ENCODE measurements at places on chromosomes 6 and 20.

GRCh38 chr20:36574366-36575135 lies 1.2 kb downstream of the TGIF2 start:
- DNase-seq = peak; percentile 63

- peak; percentile 34 for DNase-seq
Observed at GRCh38 chr6:13668291-13668928, 43.2 kb downstream of the RANBP9 start.

- DNase-seq = peak; percentile 80
Observed at GRCh38 chr6:117616391-117617209, 14.3 kb upstream of the GOPC start.

GRCh38 chr6:6697620-6698019 lies 109.1 kb downstream of the LY86 start:
- no peak for DNase-seq

DNA sequence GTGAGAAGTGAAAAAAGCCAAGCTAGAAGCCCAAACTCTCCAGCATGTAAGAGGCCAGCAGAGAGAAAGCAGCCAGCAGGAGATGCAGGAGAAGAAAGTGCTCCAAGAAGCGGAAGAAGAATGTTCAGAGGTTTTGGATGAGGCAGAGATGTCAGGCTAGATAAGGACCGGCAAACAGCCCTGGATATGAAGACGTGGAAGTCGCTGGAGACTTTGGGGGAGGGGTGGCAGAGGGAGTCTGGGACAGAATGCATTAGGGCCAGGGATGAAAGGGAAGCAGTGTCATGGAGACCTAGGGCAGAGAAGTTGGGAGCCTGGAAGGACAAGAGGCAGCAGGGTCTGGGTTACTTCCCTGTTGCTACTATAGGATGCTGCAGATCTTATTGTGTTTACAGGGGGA lies 5.3 kb upstream of the SCUBE3 start:
- DNase-seq = no peak

- DNase-seq = no peak
Observed at GRCh38 chr6:165013701-165014100, 295.7 kb downstream of the C6orf118 start.

GRCh38 chr6:33797626-33798342 lies 6.0 kb downstream of the MLN start:
- DNase-seq = no peak

DNA sequence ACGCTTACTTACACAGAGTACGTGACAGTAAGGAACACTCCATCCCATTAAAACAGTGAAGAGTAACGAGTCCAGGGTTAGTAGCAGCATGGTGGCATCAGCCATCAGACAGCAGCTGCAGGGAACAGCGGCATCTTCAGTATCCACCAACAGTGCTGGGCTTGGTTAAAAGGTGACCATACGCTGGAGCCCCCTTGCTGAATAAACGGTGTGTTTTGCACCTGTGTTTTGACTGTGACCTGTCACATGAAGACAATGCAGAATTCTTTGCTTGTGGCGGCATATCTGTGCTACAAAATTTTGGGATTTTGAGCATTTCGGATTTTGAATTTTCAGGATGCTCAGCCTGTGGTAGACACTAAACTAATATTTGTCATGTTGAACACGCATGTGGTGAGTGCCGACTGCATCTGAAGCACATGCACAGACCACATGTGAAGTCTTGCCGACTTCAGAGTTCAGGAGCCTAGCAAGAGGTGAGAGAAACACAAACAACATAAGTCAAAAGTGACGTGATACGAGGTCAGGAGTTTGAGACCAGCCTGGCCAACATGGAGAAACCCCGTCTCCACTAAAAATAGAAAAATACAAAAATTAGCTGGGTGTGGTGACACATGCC lies 69.3 kb upstream of the FRMD1 start:
- DNase-seq = no peak

DNA sequence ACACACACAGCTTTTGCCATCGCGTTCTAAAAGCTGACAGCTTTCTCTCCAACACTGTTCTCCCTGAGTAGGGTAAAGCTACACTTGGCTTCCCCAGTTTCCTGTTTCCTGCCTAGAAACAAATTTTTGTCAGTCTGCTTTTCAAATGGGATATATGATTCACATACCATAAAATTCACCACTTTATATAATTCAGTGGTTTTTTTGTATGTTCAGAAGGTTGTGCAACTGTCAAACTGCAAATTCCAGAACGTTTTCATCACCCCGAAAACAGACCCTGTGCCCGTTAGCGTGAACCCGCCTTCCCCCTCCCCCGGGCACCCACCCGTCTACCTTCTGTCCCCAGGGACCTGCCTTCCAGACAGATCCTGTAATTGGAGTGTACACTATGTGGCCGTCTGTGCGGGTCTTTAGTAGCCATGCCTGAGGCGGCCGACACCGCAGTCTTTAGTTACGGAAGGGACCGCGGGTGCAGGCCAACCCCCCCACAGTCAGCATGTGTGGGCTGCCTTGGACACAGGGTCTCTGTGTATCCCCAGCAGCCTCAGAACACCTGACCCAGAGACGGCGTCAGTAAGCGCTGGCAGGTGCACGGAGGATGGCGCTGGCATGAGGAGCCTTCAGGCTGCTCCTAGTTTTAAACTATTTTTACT lies 16.6 kb downstream of the HRH3 start:
- DNase-seq = no peak

DNA sequence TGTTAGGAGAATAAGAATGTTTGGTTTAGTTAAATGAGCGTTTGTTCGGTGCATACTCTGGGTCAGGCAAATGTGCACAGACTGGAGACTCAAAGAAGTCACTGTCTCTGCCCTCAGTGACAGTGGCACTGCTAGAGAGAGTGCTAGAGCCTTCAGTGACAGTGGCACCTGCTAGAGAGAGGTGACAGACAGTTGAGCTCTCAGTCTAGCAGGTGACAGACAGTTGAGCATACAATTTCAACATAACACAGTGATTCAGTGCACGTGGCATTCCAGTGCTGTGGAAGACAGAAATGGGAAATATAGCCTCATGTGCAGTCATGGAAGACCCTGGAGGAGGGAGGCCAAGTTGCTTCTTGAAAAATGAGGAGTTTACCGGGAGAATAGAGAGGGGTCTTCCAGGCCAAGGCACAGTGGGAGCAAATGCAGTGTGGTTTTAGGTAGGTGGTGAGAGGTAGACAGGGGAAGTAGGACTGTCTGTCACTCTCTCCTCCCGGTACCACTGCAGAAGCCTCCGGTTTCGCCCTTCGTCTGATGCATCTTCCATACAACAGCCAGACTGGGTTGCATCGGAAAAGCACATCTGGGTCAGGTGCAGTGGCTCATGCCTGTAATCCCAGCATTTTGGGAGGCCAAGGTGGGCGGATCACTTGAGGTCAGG lies 107.9 kb upstream of the CLDN20 start:
- DNase-seq = no peak

- no peak for DNase-seq
Observed at GRCh38 chr20:31824554-31825313, 5.6 kb downstream of the MYLK2 start.

- DNase-seq = no peak
Observed at GRCh38 chr6:86856379-86856778, 80.9 kb upstream of the HTR1E start.

GRCh38 chr6:1678201-1678600 lies 68.5 kb downstream of the FOXC1 start:
- no peak for DNase-seq

GRCh38 chr6:52929321-52930164 lies 20.0 kb upstream of the GSTA3 start:
- no peak for DNase-seq

- peak; percentile 88 for DNase-seq
Observed at GRCh38 chr6:12060780-12061609, 48.9 kb downstream of the HIVEP1 start.

GRCh38 chr20:58407201-58407873 lies 18.3 kb downstream of the VAPB start:
- no peak for DNase-seq

GRCh38 chr6:73644030-73644429 lies 9.8 kb downstream of the SLC17A5 start:
- no peak for DNase-seq

DNA sequence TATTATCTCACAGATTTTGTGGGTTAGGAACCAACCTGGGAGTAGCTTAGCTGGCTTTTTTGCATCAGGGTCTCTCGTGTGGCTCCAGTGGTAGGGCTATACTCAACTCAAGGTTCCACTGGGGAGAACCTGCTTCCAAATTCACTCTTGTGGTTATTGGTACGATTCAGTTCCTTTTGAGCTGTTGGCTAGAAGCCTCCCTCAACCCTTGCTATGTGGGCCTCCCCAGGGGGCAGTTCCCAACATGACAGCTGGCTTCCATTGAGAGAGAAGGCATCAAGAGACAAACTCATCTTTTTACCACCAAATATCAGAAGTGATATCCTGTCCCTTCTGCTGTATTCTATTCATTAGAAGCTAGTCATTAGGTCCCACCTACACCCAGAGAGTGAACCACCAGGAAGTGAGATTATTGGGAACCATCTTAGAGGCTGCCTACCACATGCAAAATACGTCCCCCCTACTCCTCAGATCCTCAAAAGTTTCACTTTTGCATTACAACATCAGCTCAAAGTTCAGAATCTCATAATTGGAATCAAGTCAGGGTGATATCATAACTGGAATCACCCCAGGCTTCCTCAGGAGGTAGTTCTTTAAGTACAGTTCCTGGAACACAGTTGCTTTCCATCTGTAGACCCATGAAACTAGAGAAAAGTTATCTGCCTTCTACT lies 30.9 kb downstream of the MKKS start:
- DNase-seq = no peak

DNA sequence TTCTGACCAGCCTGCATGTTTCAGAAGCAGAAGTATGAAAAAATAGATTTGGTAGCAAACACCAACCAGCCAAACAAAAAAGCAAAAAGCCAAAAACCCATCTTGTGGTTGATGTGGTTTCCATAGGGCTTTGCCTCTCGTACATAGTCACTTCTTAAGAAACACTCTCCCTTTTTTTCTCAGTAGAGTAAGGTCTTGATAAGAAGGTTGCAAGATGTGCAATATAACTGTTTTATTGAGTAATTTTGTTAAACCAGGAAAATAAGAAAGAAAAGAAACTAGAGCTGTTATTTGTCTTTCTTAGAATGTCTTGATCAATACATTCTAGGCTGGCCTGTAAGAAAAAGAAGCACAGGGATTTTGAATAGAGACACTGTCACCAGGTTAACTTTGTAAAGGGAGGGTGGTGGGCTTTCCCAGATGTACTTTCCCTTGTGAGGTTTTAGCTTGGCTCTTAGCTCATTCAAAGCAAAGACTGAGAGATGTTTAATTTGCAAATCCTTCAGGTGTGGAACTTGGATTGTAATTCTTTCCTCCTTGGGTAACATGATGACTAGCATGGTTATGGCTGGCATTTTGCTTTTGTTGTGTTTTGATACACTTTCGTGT lies 49.7 kb downstream of the AKAP12 start:
- peak; percentile 7 for DNase-seq

GRCh38 chr6:96990462-96990861 lies 65.9 kb downstream of the KLHL32 start:
- no peak for DNase-seq

GRCh38 chr6:23532227-23532626 lies 593.8 kb upstream of the NRSN1 start:
- no peak for DNase-seq

GRCh38 chr6:20565342-20565741 lies 31.1 kb downstream of the CDKAL1 start:
- DNase-seq = no peak

DNA sequence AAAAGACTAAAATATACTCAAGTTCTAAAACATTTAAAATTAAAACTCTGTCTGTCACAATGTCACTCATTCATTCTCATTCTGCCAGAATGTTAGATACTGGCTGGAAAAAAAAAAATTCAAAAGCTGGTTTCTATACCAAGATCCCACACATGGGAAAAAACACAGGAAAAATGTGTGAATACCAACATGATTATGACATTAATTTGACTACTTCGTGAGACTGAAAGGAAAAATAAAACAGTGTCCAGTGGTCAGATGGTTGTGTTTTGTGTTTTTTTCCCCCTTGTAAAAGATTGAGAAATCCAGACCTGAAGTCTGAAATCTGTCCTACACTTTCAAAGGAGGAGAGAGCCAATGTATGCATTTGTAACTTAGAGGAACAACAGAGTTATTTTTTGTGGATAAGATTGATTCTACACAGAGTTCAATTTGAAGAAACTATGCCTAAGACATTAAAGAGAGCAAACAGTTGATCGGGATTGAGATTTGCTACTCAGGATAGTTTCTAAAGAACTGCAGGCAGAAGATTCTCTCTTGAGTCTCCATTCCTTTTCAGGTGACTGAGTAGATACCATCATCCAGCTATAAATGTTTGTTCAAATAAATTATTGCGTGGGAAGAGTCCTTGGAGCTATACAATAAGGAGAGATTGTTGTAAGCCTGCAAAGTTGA lies 39.2 kb upstream of the TXLNB start:
- DNase-seq = no peak

DNA sequence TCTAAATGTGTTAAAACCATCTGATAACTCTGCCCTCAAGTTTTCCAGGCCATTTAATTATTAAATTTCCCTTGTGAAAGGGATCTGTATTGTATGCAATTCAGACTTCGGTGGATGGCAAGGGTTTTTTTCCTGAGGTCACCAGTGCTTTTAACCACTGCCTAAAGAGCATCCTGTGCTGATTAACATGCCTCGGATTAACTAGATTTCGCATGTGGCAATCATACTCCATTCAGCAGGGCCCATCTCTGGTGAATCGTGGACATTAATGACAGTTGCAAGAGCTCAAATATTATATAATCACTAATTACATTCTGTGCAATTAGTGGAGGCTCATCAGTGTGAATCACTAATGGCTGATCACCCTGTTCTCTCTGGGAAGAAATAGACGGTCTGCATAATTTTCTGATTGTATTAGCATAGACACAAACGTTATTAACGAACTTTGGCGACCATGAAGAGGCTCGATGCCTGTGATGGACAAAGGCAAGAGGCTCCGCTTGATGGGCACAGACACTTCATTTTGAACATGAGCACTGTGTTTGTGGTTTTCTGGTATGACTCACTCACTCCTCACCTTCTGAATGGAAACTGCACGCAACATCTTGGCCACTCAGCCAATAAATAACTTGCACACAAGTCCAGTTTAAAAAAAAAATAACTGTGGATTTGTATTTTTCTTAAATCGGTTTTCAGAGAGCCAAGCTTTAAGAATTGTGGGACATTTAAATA lies 31.4 kb downstream of the LINC00237 start:
- DNase-seq = no peak

DNA sequence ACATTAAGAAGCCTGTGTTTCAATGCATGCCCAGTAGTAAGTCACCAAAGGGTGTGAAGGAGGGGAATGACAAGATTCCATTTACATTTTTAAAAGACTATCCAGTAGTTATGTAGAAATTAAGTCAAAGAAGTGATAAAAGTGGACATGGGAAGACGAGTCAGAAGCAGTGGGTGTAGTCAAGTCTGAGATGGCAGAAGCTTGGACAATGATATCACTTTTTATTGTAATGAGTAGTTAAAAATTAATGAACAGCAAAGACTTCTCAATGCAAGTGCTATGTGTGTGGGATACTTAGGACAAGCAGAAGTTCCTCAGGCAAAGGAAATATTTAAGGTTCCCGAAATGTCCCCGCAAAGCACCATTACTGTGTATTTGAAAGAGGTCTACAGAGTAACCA lies 156.0 kb downstream of the DST start:
- no peak for DNase-seq

- DNase-seq = no peak
Observed at GRCh38 chr6:98669371-98669770, 165.0 kb upstream of the POU3F2 start.

- DNase-seq = peak; percentile 59
Observed at GRCh38 chr6:28523241-28523622, 2.4 kb upstream of the GPX5 start.

- DNase-seq = no peak
Observed at GRCh38 chr6:118744261-118744941, 93.0 kb upstream of the CEP85L start.

Data from CD4-positive, alpha-beta T cell treated with Interleukin-17A for 1 hour (primary cell).